ENCODE measurements at places on chromosomes 5 and 9.
A peak's percentile ranks its signal among the peaks of the same experiment; 100 is the strongest.

- no peak for DNase-seq
Measured at GRCh38 chr5:135850671-135851070, 16.2 kb downstream of the SLC25A48 start.

- no peak for DNase-seq
Measured at GRCh38 chr5:118326481-118327045, 661.8 kb downstream of the DTWD2 start.

DNA sequence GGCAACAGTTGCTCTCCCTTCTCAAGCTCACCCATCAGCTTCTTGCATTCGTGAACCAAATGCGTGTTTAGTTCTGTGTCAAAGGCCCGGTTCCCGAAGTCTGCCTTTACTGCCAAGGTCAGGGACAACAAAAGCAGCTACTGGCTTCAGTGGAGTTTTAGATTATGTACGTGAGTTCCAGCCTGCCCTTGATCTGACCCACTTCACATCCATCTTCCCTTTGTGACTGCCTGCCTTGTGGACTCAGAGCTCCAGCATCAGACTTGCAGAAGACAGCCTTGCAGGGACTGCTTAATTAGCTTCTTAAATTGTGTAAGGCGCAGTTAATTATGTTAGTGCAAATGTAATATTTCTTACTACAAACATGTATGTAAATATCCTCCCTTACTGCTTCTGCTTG, 774.7 kb upstream of the EDIL3 start:
- DNase-seq, result no peak

- DNase-seq, result no peak
Measured at GRCh38 chr9:77598991-77599390, 49.1 kb downstream of the GNA14 start.

DNA sequence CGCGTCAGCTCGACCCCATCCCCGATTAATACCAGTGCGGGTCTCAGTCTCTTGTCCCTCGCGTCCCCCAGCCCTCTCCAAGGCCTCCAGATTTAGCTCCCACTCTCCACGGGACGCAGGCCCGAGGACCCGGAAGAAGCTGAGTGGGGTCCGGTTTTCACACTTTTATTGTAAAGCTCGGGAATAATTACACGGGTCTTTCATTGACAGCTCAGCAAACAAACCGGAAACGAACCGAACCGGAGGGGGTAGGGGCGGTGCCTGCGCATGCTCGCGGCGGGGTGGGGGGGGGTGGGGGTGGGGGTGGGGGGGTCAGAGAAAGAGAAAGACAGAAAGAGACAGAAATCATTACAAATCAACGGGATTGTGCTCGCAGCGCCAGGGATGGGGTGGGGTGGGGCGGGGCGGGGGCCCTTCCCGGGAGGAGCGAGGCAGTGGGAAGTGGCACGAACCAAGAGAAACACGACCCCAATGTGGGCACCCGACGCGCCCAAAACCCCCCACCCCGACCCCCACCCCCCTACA, 27.9 kb downstream of the PCDH1 start:
- no peak for DNase-seq

- DNase-seq, result no peak
Measured at GRCh38 chr9:20980832-20981455, 50.5 kb downstream of the HACD4 start.

DNA sequence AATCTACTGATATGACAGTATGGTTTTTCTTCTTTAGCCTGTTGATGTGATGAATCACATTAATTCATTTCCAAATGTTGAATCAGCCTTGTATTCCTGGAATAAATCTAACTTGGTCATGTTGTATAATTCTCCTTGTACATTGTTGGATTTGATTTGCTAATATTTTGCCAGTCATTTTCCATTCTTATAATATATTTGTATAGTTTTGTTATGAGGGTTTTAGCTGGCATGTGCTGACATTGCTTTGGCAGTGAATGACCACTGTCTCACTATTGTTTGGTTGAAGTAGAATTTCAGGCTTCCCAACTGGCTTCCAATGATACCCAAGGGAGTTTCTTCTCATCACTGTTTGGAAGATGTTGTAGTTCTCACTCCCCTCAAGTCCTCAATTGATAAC, 983.0 kb upstream of the PTPRD start:
- no peak for DNase-seq

- peak; percentile 21 for DNase-seq
Measured at GRCh38 chr9:132447346-132447745, 37.3 kb downstream of the CFAP77 start.

DNA sequence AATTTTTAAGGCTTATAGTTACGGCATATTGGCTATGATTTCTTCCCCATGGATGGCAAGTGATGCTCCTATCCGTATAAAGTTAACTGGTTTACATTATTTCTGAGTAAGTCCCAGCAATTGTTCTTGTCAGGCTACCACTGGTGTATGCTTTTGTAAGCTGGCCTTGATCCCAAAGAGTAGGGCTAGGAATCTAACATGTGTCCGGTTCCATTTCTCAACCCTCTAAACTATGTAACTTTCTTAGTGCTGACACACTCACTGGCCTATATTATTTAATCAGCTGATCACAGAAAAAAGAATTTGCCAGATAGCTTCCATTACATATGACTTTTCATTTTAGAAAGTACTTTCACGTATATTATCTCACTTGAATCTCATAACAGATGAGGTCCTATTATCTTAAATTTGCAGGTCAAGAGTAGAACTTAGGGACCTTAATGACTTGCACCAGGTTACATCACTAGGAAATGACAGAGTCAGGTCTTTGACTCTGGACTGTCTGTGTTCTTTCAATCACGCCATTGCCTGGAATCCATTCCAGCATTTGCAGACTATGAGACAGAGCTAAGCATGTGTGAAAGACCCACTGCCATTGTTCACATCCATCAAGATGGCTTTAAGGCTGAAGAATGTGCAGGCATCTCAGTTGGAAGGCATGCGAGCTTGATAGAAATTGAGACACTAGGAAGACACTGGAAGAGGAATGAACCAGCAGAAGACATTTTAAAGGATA, 362.9 kb downstream of the ARRDC3 start:
- no peak for DNase-seq

- DNase-seq, result no peak
Measured at GRCh38 chr9:135896626-135897025, 10.7 kb downstream of the CAMSAP1 start.

DNA sequence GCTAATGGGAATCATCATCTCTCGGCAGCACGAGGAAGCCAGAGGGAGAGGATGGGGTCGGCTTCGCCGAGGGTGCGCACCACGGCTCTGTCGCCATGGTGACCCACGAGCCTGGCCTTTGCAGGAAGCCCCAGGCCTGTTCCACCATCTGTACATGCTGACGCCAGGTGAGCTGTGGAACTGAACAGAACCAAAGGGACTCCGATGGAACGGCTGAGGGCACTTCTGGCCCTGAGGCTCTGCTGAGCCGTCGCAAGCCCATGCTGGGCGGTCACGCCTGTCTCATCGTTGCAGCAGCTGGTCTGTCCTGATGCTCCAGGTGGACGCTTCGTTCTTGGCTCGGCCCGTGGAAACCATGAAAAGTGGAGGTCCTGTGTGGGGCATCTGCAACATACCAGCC, 34.6 kb upstream of the UBAC1 start:
- no peak for DNase-seq

DNA sequence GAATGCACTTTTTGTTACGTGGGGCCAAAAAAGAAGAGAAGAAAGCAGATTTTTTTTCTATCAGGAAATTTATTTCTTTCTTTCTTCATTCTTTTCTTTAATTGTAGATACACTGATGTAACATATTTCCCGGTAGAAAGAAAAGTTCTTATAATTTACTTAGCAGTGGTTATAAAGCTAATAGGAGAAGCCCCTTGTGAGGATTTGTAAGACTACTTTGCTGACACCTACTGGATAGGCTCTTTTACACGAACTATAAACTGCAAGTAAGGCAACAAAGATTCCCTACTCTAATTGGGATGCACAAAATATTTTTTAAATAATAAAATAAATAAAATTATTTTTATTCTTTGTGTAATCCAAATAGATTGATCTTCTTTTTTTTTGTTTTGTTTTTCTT, 284.4 kb downstream of the DNAH5 start:
- DNase-seq, result no peak

GRCh38 chr9:136133959-136134484, 15.3 kb upstream of the TMEM250 start:
- DNase-seq, result no peak

GRCh38 chr5:61232490-61233050, 70.3 kb upstream of the SMIM15 start:
- no peak for DNase-seq

- DNase-seq, result no peak
Measured at GRCh38 chr5:30725073-30725472, 468.4 kb upstream of the CDH6 start.

DNA sequence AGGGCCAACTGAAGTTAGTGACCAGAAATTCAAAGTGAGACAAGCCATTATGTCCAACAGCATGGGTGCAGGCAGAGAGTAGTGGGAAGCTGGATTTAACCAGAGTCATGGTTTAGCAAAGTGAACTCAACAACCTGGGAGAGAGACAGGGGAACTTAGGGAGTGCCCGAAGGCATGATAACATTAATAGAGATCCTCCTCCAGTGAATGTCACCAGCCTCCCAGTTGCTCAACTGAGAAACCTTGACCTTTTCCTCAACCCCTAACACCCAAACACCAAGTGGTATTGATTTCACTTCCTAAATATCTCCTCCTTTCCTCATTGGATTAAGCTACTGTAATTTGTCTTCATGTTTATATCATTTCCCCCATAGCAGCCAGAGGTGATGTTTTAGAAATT, 42.6 kb downstream of the HMGCS1 start:
- DNase-seq, result no peak

DNA sequence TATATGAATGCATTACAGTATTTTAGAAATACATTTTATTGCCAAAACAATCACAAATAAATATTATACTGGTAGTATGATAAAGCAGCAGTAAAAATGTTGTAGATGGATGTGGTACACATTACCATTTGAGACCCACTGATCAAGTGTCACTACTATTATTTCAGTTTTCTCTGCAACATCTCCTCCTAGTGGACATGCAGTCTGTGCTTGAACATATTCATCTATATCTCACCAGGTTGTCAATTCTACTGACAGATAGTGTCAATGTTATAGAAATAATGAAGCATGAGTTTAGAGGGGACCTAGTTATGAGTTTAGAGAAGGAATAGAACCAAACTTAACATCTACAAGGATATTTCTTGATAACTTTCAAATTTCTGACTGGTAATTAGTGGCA, 39.2 kb upstream of the ELOVL7 start:
- DNase-seq, result peak; percentile 29

DNA sequence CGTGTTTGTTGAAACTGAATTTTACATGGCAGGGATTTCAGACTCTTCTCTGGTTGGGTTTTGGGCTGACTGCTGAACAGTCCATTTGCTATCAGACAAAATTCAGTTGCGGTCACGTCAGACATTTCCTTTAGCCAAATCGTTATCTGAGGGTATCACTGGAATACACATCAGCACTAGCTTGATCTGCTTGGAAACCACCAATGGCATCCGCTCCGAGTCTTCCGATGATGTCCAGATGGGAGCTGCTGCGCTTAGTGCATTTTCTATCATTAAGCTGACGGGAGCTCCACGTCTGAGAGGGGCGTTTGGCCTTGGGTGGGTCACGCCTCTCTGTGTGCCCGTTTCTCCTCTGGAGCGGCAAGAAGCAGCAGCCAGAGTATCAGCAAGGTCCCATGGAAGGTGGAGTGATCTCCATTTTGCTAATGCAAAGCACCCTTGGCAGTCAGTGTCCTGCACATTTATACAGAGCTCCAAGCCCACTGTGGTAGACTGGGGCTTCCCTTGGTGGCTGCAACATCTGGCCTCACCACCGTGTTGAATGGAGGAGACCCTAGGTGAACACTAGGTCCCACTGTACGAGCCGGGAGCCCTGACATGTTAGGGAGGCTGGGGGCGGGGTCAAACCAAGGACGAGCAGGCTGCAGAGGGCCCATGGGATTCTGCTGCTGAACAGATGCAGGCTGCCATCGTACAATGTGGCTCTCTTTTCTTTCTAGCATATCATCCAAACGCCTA, 134.6 kb upstream of the PHYKPL start:
- no peak for DNase-seq

All from HepG2 (cell line).